ENCODE measurements at places on chromosomes 12 and 14. TPM values are rescaled to one million over a fixed set of nuclear protein-coding genes. Genes with fewer than 3 reads are reported as not detected.

- DNase-seq, result no peak
Observed at GRCh38 chr14:94052199-94052598, 26.1 kb downstream of the OTUB2 start.

GRCh38 chr12:24730489-24730896 lies 218.4 kb downstream of the BCAT1 start:
- no peak for DNase-seq

DNA sequence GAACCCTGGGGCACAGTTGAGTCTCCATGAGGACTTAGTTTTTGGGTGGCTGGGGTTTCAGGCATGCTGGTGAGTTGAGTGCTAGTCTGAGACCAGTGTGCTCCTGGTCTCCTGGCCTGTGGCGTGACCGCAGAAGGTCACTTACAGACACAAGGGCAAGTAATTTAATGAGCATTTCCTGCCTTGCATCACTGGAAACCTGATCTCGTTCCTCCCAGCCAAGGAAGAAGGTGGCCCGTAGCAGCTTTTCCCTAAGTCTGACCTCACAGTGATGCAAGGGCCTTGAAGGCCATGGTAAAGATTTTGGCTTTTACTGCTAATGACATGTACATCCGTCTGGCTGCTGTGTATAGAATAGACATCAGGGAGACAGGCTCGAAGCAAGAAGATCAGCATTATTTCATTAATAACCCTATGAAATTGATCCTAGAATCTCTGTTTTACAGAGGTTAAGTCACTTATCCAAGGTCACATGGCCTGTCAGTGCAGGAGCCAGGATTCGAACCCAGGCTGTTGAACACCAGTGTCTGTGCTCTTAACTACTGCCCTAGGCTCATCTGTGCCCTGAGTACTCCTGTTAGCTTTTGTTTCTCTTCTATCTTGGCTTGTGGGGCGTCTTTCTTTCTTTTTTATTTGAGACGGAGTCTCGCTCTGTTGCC lies 4.6 kb downstream of the TMEM120B start:
- DNase-seq, result peak; percentile 98

DNA sequence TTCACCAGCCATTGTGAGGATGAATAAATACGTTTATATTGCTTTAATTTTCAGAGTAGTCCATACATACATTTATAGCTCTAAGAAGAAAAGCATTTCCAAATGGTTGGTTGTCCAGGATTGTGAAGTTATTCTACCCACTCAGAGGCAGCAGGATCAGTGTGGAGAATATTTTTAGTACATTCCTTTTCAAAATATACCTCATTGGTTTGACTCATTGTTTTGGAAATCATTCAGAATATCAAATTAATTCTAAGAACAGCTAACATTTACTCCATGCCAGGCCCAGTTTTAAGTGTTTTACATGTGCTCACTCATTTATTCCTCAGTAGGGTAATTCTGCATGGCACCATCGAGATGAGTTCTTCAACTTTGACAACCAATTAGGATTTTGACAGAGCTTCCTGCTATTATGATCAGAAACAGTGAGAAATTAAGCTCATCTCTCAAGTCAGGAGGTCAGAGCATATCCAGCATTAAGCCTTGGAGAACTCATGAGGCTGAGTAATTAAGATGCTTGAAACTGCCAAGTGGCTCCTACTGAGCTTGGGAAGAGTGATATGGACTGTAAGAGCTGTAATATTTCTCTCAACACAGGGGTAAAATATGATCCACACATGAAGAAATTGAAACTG lies 153.3 kb upstream of the CLEC14A start:
- peak; percentile 54 for DNase-seq

- no peak for DNase-seq
Observed at GRCh38 chr14:100450049-100450448, 126.9 kb downstream of the SLC25A47 start.

- DNase-seq, result no peak
Observed at GRCh38 chr12:113638460-113638775, 166.7 kb upstream of the LHX5 start.

Gene C3AR1
- total RNA-seq, result 0.17 TPM

All from fibroblast of lung (primary cell).